HFFc6 (cell line): ENCODE measurements at places on chromosomes 1 and 21. TPM values are rescaled to one million over a fixed set of nuclear protein-coding genes. Genes with fewer than 3 reads are reported as not detected.

- H3K36me3 ChIP-seq, result peaks cover 30% of the 10 kb centered on the region
- no peak overlapping the region for H3K4me3 ChIP-seq
- H3K27ac ChIP-seq, result no peak overlapping the region
- DNase-seq, result no peak
- H3K27me3 ChIP-seq, result peaks cover 4% of the 10 kb centered on the region
Observed at GRCh38 chr1:201898992-201899391, 10.3 kb downstream of the SHISA4 start.

DNA sequence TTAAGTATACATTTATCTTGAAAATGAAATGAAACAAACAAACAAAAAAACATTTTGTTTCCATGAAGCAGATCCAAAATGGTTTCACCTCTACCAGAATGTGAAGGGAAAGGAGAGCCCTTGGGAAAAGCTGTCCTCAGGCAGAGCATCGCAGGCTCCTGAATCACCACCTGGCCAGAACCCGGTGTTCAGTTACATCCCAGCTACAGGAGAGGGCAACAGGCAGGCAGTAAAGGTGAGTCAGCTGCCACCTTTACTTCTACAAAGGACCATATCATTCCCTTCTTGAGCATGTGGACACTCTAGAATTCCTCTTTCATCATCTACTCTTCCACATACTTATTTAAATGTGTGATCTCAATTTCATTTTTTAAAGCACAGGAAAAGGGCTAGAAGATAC is 151.2 kb downstream of the PIGK start:
- no peaks in the 10 kb centered on the region; the same call in none of the 2 replicates for H3K27me3 ChIP-seq
- H3K4me3 ChIP-seq, result no peak overlapping the region
- H3K36me3 ChIP-seq, result no peaks in the 10 kb centered on the region
- no peaks in the 10 kb centered on the region for H3K4me1 ChIP-seq

- H3K4me1 ChIP-seq, result no peaks in the 10 kb centered on the region
- peaks cover 6% of the 10 kb centered on the region; the same call in 1 of the 2 replicates for H3K36me3 ChIP-seq
- no peak overlapping the region for H3K4me3 ChIP-seq
- no peak overlapping the region for H3K27ac ChIP-seq
Observed at GRCh38 chr1:165185161-165185889, 171.2 kb downstream of the LMX1A start.

The C1orf94 gene
- total RNA-seq, result not detected in 3 replicates

GRCh38 chr1:203276408-203276807 is 28.9 kb upstream of the BTG2 start:
- no peak for DNase-seq
- no peak overlapping the region for H3K27ac ChIP-seq
- H3K4me1 ChIP-seq, result peaks cover 37% of the 10 kb centered on the region
- H3K36me3 ChIP-seq, result no peaks in the 10 kb centered on the region
- H3K27me3 ChIP-seq, result peaks cover 13% of the 10 kb centered on the region; the same call in 1 of the 2 replicates
- H3K4me3 ChIP-seq, result no peak overlapping the region

- peaks cover 27% of the 10 kb centered on the region for H3K4me1 ChIP-seq
- no peak for DNase-seq
- no peaks in the 10 kb centered on the region for H3K27me3 ChIP-seq
- H3K36me3 ChIP-seq, result no peaks in the 10 kb centered on the region
- H3K4me3 ChIP-seq, result 0 out of 2 replicates have a peak overlapping the region, but pooled peaks have one; percentile 22
Observed at GRCh38 chr21:16305686-16306085, 575.9 kb downstream of the USP25 start.

GRCh38 chr1:223852337-223852736 is 6.6 kb upstream of the TP53BP2 start:
- H3K4me3 ChIP-seq, result no peak overlapping the region
- DNase-seq, result no peak
- no peak overlapping the region for H3K27ac ChIP-seq
- H3K27me3 ChIP-seq, result peaks cover 3% of the 10 kb centered on the region
- H3K36me3 ChIP-seq, result no peaks in the 10 kb centered on the region

DNA sequence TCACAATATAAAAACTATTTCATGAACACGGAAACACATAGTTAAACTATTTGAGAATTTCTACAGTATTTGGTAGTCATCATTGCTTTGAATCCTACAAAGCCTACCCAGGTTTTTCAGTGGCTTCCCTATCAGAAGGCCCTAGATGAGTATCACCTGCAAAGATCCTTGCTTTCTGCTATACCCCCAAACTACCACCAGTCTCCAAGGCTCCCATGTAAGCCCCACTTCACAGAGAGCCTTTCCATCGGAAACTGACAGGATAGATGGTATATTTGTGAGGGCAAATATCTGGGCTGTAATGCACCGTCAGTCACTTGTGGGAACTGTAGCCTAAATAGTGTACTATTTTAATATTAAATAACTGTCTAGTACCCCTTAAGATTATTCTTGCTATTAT is 674.3 kb downstream of the BRINP3 start:
- no peak overlapping the region for H3K4me3 ChIP-seq
- H3K27me3 ChIP-seq, result no peaks in the 10 kb centered on the region
- no peaks in the 10 kb centered on the region; the same call in 1 of the 2 replicates for H3K36me3 ChIP-seq
- no peaks in the 10 kb centered on the region for H3K4me1 ChIP-seq
- no peak for DNase-seq

- H3K36me3 ChIP-seq, result no peaks in the 10 kb centered on the region
- H3K4me3 ChIP-seq, result no peak overlapping the region
- DNase-seq, result no peak
- no peak overlapping the region for H3K27ac ChIP-seq
Observed at GRCh38 chr1:26970810-26971209, 10.5 kb upstream of the KDF1 start.

DNA sequence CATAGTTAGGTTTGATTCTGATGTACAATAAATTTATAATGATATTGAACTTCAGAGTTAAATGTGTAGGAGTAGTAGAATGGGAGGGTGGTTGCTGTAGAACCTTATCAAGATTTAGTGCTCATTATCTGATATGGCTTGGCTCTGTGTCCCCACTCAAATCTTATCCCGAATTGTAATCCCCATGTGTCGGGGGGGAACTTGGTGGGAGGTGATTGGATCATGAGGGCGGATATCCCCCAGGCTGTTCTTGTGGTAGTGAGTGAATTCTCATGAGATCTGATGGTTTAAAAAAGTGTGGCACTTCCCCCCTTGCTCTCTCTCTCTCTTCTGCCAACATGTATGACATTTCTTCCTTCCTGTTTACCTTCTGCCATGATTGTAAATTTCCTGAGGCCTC is 265.5 kb downstream of the GRIK1 start:
- DNase-seq, result no peak
- H3K4me3 ChIP-seq, result no peak overlapping the region
- no peaks in the 10 kb centered on the region for H3K27me3 ChIP-seq

The NBPF10 gene
- 2.4 to 2.7 TPM (median 2.6 TPM) in 3 replicates for total RNA-seq

DNA sequence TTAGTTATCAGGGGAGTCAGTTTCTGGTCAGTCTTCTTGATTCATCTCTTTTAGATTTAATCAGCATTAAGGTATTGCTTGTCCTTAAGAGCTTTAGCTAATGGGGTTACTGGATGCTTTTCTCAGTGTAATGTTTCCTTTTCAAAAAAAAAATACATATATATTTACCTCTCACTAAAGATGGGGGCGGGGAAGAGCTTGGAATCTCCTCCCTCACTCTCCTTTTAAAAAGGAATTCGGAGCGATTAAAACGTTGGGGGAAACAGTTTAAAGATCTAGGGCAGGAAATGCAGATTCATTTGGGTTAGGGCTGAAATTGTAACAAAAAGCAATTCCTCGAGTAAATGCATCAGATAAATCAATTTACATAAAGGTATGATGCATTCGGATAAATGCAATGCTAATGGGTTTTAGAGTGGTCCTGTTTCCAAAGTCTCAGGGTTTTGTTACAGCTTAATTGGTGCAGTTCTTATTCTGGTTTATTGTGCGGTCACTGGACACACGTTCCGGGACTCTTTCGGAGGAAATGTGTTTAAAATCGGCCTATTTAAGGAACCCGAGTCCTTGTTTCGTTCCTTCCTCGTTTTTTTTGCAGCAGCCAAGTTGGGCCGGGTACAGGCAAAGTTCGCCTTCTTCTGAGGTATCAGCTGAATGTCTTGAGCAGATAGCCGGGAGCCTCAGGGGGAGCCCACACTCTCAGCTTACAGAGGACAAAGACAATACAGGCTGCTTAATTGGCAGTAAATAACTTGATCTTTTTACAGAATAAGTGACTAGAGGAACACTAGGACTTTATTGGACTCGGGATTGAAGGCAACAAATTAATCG is 1.6 kb downstream of the LMO4 start:
- H3K4me3 ChIP-seq, result peak overlapping the region; percentile 95
- H3K27me3 ChIP-seq, result no peaks in the 10 kb centered on the region; the same call in none of the 2 replicates
- H3K36me3 ChIP-seq, result peaks cover 24% of the 10 kb centered on the region
- H3K27ac ChIP-seq, result peak overlapping the region; percentile 83

DNA sequence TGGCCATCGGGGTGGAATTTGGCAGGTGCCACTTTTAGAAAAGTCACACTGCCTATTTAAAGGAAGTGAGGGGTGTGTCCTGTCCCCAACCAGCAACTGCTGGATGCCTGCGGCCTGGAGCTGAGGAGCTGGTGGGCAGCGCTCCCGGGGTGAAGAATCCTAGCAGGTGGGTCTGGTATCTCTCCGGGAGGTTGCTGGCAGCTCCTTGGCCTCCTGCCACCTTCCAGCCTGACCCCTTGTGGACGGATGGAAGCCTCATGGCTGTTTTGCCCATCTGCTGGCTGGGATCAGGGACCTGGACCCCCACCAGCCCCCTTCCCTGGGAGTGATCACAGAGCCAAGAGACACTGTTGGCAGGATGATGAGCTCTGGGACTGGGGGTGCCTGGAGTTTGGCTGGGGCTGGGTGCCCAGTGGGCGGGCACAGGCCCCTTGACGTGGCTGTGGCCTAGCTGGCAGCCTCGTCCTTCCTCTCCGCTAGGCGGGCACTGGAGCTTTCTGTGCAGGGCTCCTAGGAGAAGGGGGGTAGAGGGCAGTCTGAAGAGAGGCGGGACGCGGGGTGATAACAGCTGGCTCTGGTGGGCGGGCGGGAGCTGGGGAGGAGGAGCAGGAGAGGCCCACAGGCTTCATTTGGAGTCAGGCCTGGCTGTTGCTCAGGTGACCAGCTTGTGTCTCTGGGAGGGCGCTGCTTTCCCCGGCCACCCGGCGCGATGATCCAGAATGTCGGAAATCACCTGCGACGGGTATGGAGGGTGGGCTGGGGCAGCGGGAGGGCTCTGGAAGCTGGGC is at the start of gene ACOT11:
ACOT11 (plus strand) TSS at position 628 of the 788 bp plus-strand sequence; CDS start at position 710, 82 bp downstream.
- DNase-seq, result peak; percentile 9
- H3K27ac ChIP-seq, result no peak within 1 kb of the TSS; the same call in 1 of the 2 replicates
- H3K4me3 ChIP-seq, result no peak within 1 kb of the TSS
- no peaks in the 10 kb centered on the region; the same call in none of the 2 replicates for H3K27me3 ChIP-seq
- H3K36me3 ChIP-seq, result no peaks in the 10 kb centered on the region

The COL9A2 gene
- total RNA-seq, result 0.24 to 0.30 TPM in 2 of 3 replicates, not detected in the other

The MRAP gene
- not detected in 3 replicates for total RNA-seq

DNA sequence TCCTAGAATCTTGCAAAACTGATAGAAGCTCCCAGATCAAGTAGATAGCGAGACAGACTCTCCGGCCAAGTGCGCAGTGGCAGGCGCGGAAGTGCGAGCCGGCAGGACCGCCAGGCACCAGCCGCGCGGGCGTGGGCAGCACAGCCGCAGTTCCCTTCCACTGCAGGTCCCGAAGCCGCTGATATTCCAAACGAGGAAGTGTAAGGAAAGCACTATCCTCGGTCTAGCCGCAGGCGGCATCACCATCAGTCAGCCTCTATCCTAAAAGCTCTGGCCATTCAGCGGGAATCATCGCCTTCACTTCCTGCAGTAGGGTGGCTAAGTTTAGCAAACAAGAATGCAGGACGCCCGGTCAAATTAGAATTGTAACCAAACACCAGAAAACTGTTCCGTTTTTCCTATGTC is 710 bp downstream of the GLRX2 start:
- H3K27me3 ChIP-seq, result peaks cover 1% of the 10 kb centered on the region
- H3K36me3 ChIP-seq, result no peaks in the 10 kb centered on the region
- peak overlapping the region; percentile 93 for H3K27ac ChIP-seq
- DNase-seq, result peak; percentile 52
- peaks cover 25% of the 10 kb centered on the region for H3K4me1 ChIP-seq

The TRIM46 gene
- total RNA-seq, result 6.4 to 8.7 TPM (median 7.2 TPM) in 3 replicates

DNA sequence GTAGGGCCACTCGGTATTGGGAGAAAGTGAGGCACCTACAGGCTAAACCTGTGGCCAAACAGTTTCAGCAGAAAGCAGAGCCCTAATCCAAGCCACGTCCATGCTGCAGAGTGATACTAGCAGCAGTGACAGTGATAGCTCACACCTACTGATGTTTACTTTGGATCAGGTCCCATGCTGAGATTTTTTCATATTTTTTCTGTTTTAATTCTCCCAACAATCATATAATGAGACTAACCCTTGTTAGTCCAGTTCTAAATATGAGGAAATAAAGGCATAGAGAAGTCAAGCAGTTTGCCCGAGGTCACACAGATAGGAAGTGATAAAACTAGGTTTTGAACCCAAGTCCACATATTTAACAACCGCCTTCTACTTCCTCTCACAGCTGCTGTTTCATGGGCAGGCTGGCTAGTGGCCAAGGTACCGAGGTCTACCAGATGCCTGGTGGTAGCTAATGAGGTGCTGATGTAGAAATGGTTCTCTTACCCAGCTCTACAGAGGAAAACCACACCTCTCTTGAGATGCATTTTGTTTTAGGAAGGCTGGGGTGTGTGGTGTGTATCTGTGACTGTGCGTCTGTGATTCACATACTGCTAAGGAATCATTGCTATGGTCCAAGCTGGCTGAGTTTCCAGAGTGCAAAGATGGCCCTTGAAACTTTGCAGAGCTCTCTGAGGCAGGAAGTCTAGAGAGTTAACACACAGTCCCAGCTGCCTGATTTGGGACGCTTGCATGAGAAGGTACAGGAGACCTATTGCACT is 80.3 kb upstream of the ARTN start:
- no peak overlapping the region for H3K4me3 ChIP-seq
- peaks cover 42% of the 10 kb centered on the region for H3K4me1 ChIP-seq
- no peak overlapping the region for H3K27ac ChIP-seq
- peaks cover 1% of the 10 kb centered on the region; the same call in 1 of the 2 replicates for H3K27me3 ChIP-seq
- DNase-seq, result peak; percentile 68

GRCh38 chr1:56516539-56517252 is 62.7 kb downstream of the PLPP3 start:
- H3K27me3 ChIP-seq, result peaks cover 2% of the 10 kb centered on the region
- H3K36me3 ChIP-seq, result peaks cover 19% of the 10 kb centered on the region
- H3K27ac ChIP-seq, result peak overlapping the region; percentile 72
- peak; percentile 10 for DNase-seq
- H3K4me1 ChIP-seq, result peaks cover 15% of the 10 kb centered on the region

- no peak overlapping the region for H3K27ac ChIP-seq
- peaks cover 6% of the 10 kb centered on the region; the same call in 1 of the 2 replicates for H3K4me1 ChIP-seq
- H3K36me3 ChIP-seq, result no peaks in the 10 kb centered on the region
- H3K27me3 ChIP-seq, result no peaks in the 10 kb centered on the region
Observed at GRCh38 chr1:111729271-111729921, 9.8 kb downstream of the INKA2 start.

DNA sequence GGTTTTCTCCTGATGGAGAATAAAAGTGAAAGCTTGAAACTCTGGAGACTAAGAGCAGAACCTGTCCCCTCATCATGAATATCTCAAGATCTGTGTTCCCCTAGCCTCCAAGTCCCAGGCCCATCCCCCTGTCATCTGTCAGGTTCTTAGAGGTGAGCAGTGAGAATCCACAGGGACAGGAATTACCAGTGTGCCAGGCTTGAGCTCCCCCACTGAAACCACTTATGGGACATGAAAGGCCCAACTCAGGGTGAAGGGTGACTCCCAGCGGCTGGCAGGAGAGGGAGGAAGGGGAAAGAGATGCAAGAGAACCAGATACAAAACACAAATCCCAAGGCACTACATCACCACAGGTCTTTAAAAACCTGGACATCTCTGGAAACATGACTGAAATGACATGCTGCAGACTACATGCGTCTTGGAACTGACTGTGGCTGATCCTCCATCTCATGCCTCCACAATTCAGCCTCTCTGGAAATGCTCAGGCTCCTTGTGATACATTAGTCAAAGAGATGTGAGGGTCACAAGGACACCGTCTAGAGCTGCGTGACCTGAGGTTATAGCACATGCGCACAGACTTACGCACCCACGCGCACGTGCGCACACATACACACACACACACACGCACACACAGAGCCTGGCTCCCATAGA is 6.8 kb upstream of the LY9 start:
- H3K4me3 ChIP-seq, result no peak overlapping the region
- H3K4me1 ChIP-seq, result no peaks in the 10 kb centered on the region
- no peak overlapping the region for H3K27ac ChIP-seq
- no peaks in the 10 kb centered on the region for H3K36me3 ChIP-seq
- DNase-seq, result no peak
